ENCODE measurements at places on chromosomes 12 and 14.

DNA sequence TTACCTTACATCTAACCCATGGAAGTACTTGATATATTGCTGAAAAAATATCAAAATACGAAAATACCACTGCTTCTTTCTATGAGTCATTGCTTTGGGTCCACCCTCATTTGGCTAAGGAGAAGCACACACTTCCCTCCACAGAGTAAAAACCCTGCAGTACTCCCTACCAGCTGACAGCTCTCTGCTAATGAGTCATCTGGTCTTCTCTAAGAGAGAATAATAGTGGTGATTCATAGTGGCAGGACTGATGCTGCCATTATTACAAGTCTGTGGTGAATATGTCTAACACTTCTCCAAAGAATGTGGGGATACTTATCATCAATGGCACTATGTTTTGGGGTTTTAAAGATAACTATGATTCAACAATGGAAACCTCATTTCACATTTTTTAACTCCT lies 90.7 kb downstream of the PPFIA2 start:
- no peak for DNase-seq

GRCh38 chr14:50400461-50400860 lies 3.8 kb upstream of the CDKL1 start:
- no peak for DNase-seq

DNA sequence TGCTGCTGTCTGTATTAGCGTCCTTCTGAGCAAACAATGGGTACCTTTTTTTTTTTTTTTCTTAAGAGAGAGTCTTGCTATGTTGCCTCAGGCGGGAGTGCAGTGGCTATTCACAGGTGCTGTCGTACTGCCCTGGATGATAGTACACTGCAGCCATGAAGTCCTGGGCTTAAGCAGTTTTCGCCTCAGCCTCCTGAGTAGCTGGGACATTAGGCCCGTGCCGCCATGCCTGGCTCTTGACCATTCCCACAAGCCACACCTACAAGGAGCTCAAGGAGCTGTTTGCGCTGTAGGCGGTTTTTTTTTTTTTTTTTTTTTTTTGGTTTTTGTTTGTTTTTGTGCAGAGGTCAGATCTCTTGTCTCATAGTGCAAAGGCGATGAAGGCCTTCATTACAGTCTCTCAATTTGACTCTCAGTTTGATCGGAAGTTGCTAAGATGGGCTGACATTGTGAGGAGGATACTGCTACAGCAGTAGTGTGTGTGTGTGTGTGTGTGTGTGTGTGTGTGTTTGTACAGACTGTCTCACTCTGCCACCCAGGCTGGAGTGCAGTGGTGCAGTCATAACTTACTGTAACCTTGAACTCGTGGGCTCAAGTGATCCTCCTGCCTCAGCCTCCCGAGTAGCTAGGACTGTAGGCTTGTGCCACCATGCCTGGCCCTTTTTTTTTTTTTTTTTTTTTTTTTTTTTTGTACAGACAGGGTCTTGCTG lies 34.2 kb downstream of the TRAF3 start:
- peak; percentile 20 for DNase-seq

GRCh38 chr12:121748571-121749265 lies 36.2 kb downstream of the TMEM120B start:
- peak; percentile 49 for DNase-seq

DNA sequence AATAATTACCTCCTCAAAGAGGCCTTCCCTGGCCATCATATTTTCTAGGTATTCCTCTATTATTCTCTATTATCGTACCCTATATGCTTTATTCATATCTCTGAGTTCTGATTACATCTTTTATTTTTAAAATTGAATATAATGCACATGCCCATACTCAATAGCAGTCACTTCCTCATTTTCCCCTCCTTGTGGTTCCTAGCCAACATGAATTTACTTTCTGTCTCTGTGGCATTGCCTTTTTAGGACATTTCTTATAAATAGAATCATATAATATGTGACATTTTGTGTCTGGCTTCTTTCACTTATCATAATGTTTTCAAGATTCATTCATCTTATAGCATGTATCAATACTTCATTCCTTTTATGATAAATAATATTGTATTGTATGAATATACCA lies 74.4 kb upstream of the TRHDE start:
- DNase-seq = no peak

DNA sequence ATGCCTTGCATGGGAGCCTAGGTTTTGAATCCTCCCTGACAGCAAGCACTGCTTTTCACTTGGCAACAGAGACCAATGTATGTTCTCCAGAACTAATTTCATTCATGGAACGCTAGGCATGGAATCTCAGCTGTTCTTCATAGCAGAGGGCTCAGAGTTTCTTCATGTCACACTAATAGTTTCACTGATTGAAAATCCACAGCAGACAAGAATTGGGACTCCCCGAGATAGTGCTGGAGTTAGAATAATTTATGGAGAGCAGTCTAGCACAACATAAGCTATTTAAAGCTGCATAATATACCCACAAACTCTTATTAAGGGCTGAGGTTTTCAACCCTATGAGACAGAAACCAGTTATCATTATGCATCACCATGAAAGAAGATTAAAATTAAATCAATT lies 342.5 kb downstream of the TMEM132D start:
- no peak for DNase-seq

GRCh38 chr14:73667854-73668253 lies 23.1 kb downstream of the DNAL1 start:
- no peak for DNase-seq

DNA sequence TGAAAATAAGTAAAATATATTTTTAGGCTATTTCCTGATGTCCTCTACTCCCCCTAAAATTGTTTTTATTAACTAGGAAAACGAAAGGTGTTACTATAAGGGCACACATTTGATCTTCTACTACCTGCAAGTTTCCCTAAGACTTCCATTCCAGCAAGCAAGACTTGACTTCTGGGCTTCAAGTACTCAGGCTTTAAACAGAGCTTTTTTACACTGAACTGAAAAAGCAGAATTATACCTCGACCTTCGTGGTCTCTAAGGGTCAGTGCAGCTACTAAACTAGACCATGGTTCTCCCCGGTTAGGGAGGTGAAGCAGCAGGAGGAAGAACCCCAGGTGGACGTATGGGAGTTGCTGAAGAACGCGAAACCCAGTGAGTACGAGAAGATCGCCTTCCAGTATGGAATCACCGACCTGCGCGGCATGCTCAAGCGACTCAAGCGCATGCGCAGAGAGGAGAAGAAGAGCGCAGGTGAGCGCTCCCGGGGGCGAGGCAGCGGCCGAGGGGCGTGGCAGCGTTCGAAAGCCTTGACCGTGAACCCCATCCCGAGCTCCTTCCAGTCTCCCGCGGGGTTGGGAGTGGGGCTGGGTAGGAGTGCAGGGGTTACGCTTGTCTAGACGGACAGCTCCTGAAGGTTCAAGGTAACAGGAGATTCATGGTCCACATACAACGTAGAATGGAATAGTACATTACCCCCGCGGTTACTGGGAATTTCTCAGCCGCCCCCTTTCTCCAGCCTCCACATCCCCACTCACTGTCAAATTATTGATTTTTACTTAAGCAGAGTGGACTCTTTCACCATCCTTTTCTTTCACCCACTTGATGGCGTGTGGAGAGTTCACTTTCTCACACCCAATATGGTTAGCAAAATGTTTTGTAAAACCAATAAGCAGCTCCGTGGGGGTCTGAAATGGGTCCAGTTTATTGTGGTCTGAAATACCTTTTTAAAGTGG lies 47.6 kb downstream of the MYBPC1 start:
- DNase-seq = no peak

DNA sequence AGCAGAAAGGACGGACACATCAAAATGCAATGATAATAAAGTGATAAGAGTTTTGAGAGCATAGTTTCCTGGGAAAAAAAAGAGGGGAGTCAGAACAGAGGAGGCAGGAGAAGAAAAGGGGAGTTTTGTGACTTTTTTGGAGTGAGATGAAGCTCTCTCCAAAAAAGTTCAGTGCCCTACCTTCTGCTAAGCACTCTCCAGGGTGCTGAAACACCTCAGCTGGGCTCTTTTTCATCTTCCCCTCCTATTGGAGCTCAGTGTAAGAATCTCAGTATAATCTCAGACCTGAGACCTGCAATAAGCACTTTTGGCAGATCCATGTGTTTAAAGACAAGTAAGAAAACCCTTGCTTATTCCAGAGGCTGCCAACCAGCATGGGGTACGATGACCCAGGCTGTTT lies 58.9 kb upstream of the SRRM4 start:
- no peak for DNase-seq

GRCh38 chr12:45406988-45407850 lies 191.3 kb downstream of the ANO6 start:
- DNase-seq = no peak

GRCh38 chr14:60863249-60863648 lies 117.6 kb downstream of the TRMT5 start:
- DNase-seq = no peak

- no peak for DNase-seq
These were observed 638 bp downstream of the LAG3 start for GRCh38 chr12:6772726-6773589.

- DNase-seq = no peak
These were observed 222.2 kb downstream of the ITPR2 start for GRCh38 chr12:26610774-26611173.

DNA sequence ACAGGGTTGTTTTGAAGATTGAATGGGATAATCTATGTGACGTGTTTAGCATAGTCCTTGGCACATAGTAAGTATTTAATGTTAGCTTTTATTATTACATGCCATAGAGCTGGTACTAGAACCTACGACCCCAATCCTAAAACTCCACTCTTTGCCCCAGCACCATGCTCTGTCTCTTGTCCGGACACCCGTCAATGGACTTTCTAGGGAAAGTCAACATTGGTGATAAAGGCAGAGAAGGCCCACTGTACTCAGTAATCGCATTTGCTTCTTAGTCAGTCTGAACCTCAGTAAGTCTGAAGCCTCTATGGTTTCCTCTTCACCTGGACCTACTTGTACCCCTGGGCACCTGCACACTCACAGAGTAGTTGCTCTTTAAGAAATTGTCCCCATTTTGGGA lies 153.1 kb upstream of the PRMT8 start:
- no peak for DNase-seq

DNA sequence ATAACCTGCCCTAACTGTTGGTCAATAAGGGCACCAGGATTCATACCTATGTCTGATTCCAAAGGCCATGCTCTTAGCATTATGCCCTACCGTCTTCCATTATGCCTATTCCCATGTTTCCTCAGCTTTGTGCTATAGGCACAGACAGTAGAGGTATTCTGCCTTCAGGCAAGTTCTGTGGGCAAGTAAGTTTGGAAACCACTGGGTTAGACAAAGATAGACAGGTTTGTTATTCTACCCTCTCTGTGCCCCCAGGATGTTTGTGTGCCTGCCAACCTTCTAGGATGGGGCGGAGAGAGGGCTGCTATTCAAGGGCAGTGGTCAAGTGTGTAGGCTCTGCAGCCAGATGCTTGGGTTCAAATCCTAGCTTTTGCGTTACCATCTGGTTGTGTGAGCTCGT lies 4.6 kb downstream of the RAPGEF3 start:
- DNase-seq = no peak

- DNase-seq = peak; percentile 57
These were observed 29.6 kb downstream of the SMUG1 start for GRCh38 chr12:54159140-54159539.

DNA sequence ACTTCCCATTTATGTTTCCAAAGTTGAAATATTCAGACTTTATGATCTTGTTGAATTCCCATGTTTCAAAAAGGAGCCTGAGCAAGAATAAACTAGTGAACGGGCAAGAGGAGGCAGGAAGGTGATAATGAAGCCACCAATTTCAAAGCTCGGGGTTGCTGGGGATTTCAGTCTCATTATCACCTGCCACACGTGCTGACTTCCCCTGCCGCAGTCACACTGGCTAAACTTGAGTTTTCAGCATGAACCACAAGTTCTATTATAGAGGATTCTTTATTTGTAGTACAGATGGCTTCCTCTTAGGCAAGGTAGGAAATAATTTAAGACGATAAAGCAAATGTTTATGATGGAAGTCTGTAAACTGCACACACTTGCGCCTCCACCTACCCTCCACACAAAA lies 18.1 kb upstream of the DIABLO start:
- DNase-seq = no peak

- no peak for DNase-seq
These were observed 32.7 kb upstream of the RAB21 start for GRCh38 chr12:71721783-71722505.

GRCh38 chr14:63960926-63961567 lies 108.2 kb downstream of the SYNE2 start:
- DNase-seq = no peak

DNA sequence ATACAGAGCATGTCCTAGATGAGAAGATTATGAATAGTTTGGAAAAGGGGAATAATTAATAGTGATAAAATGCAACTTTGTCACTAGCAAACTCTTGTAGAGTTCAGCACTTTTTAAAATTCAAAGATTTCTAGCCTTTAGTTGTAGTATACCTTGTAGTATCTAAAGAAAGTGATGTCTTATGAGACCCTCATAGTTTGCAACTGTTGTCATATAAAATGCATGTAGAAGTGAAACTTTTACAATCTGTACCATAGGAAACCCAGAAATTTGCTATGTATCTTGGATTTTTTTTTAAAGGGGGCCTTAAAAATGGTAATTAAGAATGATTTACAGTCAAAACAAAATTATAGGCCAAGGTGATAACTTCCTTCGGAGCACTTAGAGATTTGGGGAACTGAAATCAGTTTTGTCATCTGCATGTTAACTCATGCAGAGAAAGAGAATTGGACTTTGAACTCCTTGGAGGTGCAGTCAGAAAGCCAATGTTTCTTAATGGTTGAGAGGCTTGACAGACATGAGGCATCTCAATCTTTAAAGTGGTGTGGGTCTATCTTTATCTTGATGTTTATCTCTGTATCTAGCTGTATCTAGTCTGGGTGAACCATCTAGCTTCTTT lies 1.3 kb downstream of the LRRK2 start:
- no peak for DNase-seq

- DNase-seq = no peak
These were observed 153.7 kb downstream of the CEP128 start for GRCh38 chr14:80787876-80788275.

DNA sequence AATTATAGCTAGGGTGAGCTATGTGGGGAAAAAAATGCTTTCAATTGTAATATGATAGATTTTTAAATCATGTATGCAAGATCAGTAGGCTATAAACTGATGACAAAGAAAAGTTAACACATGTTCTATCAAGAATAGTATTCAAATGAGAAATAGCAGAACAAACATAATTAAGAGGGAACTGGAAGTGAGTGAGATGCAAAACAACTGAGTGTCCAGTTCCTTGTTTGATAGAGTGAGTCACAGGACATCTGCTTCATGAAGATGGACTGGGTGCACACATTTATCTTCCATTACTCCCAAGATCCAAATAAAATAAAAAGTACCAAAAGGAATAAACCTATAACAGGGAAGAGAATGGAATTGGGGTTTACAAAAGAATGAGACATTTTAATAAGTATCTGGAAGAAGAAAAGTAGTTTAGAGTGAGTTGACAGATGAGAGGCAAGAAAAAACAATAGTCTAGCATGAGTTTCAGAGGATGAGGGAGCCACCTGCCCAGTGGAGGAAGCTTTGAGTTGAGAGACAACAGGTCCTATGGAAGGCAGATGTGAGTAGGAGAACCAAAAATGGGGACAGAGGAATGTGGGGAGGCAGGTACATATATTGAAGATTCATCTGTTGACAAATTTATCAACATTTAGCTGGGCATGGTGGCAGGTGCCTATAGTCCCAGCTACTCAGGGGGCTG lies 178.1 kb upstream of the ARHGAP5 start:
- DNase-seq = no peak

- no peak for DNase-seq
These were observed 76.3 kb downstream of the SCAF11 start for GRCh38 chr12:45914090-45914489.

GRCh38 chr12:117322428-117322827 lies 39.0 kb downstream of the NOS1 start:
- DNase-seq = no peak

GRCh38 chr14:56244138-56244789 lies 126.1 kb downstream of the PELI2 start:
- DNase-seq = no peak

All from activated T-cell treated with anti-CD3 and anti-CD28 coated beads, Interleukin-2, amount 50 U/mL, for 48 hours (primary cell).